Smooth muscle cell of bladder (primary cell): ENCODE measurements at places on chromosomes 11 and 22. TPM values are rescaled to one million over a fixed set of nuclear protein-coding genes. Genes with fewer than 3 reads are reported as not detected.

The EML3 gene
- total RNA-seq: 12.8 and 14.3 TPM in 2 replicates

The DEUP1 gene
- not detected in 2 replicates for total RNA-seq

The OR51E2 gene
- total RNA-seq: 0.09 TPM in 1 of 2 replicates, not detected in the other

The ZC3H12C gene
- total RNA-seq: 15.1 and 16.7 TPM in 2 replicates

The ZNRF3 gene
- total RNA-seq: 2.3 and 2.8 TPM in 2 replicates

The KLHDC7B gene
- total RNA-seq: 0.28 TPM in 2 replicates

The CCDC188 gene
- 0.46 and 1.3 TPM in 2 replicates for total RNA-seq

The OR1S1 gene
- total RNA-seq: not detected in 2 replicates

The LARGE2 gene
- 0.09 TPM in 1 of 2 replicates, not detected in the other for total RNA-seq

The PHLDB1 gene
- 48.4 and 108 TPM in 2 replicates for total RNA-seq

The UPB1 gene
- 0.18 TPM in 1 of 2 replicates, not detected in the other for total RNA-seq

The RASGRP2 gene
- total RNA-seq: 0.18 and 0.71 TPM in 2 replicates

The SLC17A6 gene
- not detected in 2 replicates for total RNA-seq

The MRPL11 gene
- 40.4 and 41.0 TPM in 2 replicates for total RNA-seq

The HEPACAM gene
- total RNA-seq: not detected in 2 replicates

The MYOD1 gene
- total RNA-seq: not detected in 2 replicates

The LMO2 gene
- total RNA-seq: 0.09 and 0.14 TPM in 2 replicates

The OR52H1 gene
- 0.43 and 0.65 TPM in 2 replicates for total RNA-seq

The SYCE3 gene
- 0.37 and 0.85 TPM in 2 replicates for total RNA-seq

The LINC01488 gene
- not detected in 2 replicates for total RNA-seq

The TIMP3 gene
- 82.1 and 109 TPM in 2 replicates for total RNA-seq

The ELF5 gene
- total RNA-seq: not detected in 2 replicates

The BATF2 gene
- 0.37 and 0.71 TPM in 2 replicates for total RNA-seq

The BRSK2 gene
- total RNA-seq: 0.14 and 0.18 TPM in 2 replicates

The IFITM2 gene
- total RNA-seq: 57.8 and 90.5 TPM in 2 replicates

The P2RY6 gene
- 0.14 and 0.18 TPM in 2 replicates for total RNA-seq

The MMP12 gene
- under 0.01 and 0.28 TPM in 2 replicates for total RNA-seq

The YPEL4 gene
- 1.4 and 1.6 TPM in 2 replicates for total RNA-seq

The KCNJ11 gene
- total RNA-seq: not detected in 2 replicates

The VSIG2 gene
- 0.18 and 0.28 TPM in 2 replicates for total RNA-seq

The FAM180B gene
- total RNA-seq: 0.09 TPM in 1 of 2 replicates, not detected in the other

The ZNF214 gene
- 6.7 and 6.8 TPM in 2 replicates for total RNA-seq

The RAB38 gene
- 1.4 and 1.5 TPM in 2 replicates for total RNA-seq

The KREMEN1 gene
- total RNA-seq: 12.6 and 15.4 TPM in 2 replicates

The MMP10 gene
- total RNA-seq: 1.2 and 6.1 TPM in 2 replicates

The KRTAP5-7 gene
- not detected in 2 replicates for total RNA-seq

The TSGA10IP gene
- total RNA-seq: not detected in 2 replicates

The CABP7 gene
- not detected in 2 replicates for total RNA-seq

The SORL1 gene
- 8.5 and 10.2 TPM in 2 replicates for total RNA-seq

The ENTHD1 gene
- total RNA-seq: not detected in 2 replicates

The OAF gene
- 17.1 and 34.8 TPM in 2 replicates for total RNA-seq

The MMP8 gene
- under 0.01 TPM in 1 of 2 replicates, not detected in the other for total RNA-seq

The UBQLN3 gene
- total RNA-seq: under 0.01 and 0.14 TPM in 2 replicates

The THAP7 gene
- 18.9 and 24.7 TPM in 2 replicates for total RNA-seq

The VPS51 gene
- total RNA-seq: 150 and 176 TPM in 2 replicates

The PRDX5 gene
- 402 and 434 TPM in 2 replicates for total RNA-seq

The CYTH4 gene
- total RNA-seq: 0.09 and 0.43 TPM in 2 replicates
